ENCODE measurements at places on chromosomes 4 and X.

DNA sequence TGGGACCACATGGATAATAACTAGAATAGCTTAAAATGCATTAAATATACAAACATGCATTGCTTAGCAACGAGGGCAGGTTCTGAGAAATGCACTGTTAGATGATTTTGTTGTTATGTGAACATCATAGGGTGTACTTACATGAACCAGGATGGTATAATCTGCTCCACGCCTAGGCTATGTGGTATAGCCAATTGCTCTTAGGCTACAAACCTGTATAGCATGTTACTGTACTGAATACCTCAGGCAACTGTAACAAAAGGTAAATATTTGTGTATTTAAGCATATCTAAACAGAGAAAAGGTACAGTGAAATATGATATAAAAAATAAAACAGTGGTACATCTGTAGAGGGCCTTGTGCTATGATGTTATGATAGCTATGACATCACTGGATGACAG, 169.2 kb upstream of the IL15 start:
- no peak for DNase-seq

- DNase-seq, result no peak
Measured at GRCh38 chr4:3112609-3113469, 38.4 kb downstream of the HTT start.

- no peak for DNase-seq
Measured at GRCh38 chr4:39331191-39331590, 35.0 kb downstream of the RFC1 start.

DNA sequence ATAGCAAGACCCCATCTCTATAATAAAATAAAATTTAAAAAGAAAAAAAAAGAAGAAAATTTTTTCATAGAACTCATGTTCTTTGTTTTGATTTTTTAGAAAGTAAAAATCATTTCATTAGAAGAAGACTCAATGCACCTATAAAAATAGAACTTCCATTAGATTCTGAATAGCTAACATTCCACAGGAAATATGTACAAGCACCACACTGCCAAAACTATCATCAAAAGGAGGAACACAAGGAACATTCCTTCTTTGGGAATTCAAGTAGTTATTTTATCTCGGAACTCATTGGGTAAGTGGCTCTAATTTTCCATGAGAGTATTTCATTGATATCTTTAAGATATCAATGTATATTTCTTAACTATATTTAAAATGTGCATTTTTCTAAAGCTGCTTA, 157.6 kb downstream of the CAMK2D start:
- DNase-seq, result no peak

DNA sequence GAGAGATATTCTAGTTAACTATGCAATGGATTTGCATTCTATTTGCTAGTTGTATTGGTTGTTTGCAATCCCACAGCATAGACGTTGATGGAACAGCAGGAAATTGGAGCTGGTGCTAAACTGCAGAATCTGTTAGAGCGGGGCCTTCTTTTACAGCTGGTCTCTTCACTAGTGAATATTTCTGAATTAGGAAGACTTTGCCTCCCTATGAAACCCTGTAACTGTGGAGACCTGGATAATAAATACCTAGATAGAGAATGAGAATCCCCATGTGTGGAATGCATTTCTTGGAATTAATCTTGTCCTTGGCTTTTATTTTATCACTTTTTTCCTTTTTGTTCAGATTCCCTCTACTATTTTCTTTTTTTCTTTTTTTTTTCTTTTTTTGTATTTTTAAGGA, 109.7 kb downstream of the SHROOM3 start:
- no peak for DNase-seq

DNA sequence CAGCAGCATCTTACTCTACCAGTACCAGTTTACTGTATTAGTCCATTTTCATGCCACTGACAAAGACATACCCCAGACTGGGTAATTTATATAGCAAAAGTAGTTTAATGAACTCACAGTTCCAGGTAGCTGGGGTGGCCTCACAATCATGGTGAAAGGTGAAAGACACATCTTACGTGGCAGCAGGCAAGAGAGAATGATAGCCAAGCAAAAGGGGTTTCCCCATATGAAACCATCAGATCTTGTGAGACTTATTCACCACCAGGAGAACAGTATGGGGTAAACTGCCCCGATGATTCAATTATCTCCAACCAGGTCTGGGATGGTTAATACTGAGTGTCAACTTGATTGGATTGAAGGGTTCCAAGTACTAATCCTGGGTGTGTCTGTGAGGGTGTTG, 69.3 kb downstream of the YIPF6 start:
- DNase-seq, result no peak

DNA sequence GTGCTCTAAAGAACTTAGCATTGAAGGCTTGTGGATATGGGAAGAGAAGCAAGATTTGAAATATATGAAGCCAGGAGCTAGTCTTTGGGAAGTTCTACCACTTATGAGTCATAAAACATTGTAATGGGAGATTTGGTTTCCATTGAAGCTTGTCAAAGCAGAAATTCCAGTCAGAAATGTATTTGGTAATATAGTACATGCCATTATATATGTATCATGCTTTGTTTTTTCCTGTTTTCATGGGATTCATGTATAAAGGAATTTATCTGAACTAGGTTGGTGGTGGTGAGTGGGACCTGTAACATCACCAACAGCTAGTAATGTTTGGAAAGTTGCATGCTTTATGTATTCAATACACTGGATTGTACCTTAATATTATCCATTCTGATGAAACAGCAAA, 14.6 kb upstream of the DCAF8L2 start:
- no peak for DNase-seq

GRCh38 chrX:118503260-118504041, 7.8 kb downstream of the DOCK11 start:
- no peak for DNase-seq

GRCh38 chrX:85903692-85904471, 143.5 kb downstream of the CHM start:
- no peak for DNase-seq

- DNase-seq, result no peak
Measured at GRCh38 chrX:139842326-139843185, 90.3 kb downstream of the ATP11C start.

- no peak for DNase-seq
Measured at GRCh38 chr4:27011401-27011800, 150.8 kb downstream of the STIM2 start.

GRCh38 chr4:157459785-157460184, 239.3 kb downstream of the GRIA2 start:
- DNase-seq, result no peak

GRCh38 chr4:69848028-69848427, 11.9 kb downstream of the SULT1E1 start:
- DNase-seq, result no peak

- DNase-seq, result no peak
Measured at GRCh38 chrX:56564921-56565840, 1.8 kb downstream of the UBQLN2 start.

GRCh38 chr4:40812856-40813255, 63.1 kb downstream of the NSUN7 start:
- DNase-seq, result no peak

DNA sequence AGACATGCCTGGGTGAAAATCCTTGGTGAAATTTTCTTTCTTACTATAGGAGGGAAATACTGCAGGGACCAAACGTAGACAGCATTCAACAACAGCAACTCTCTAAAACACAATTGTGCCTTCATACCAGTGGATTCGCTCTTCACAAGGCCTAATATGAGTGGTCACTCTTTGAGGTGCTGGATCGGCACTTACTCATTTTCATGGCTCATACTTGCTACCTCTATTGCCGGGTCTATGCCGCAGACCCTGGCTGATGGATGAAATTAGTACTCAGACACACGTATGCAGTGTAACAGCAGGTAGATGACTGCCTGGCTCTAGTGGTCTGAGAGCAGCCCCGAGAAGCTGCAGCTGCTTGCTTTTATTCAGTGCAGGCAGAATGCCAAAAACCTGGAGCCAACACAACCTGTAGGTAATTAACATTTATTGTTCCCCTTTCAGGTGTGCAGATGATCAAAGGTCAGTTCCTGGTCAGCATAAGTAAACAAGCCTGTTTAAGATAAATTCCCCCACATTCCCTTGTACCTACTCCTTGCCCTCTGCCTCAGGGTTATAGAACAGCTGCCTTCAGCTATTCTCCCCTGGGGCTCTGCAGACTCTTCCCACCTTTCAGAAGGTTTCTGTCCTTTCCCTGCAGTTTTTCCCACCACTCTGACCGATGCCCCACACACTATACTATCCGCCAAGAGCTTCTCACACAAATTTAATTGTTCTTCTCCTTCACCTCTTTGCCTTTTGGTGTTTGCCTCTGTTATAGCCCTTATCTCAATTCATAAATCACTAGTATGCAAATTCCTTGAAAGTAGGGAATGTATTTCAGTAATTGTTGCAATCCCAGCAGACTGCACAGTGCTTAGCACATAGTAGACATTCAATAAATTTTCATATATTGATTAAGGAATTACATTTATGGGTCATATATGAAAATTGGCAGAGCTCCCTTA, 210.0 kb downstream of the SPANXN3 start:
- no peak for DNase-seq

DNA sequence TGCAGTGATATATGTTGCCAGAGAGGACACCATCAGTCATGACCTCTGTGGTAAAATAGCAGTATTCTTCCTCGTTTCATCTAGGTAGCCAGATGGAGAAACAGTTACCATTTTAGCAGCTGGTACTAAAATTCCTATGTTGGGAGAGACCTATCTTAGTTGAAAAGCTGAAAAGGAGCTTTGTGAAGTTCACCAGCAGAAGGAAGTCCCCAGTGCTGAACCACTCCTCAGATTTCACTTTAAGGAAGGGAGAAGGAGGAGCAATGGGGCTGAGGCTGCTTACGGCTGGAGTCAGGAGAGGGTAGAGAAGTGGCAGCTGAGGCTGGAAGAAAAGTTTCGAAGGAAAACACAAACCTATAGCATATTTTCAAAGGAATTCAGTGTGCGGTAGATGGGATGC, 103.7 kb downstream of the ATXN3L start:
- no peak for DNase-seq

DNA sequence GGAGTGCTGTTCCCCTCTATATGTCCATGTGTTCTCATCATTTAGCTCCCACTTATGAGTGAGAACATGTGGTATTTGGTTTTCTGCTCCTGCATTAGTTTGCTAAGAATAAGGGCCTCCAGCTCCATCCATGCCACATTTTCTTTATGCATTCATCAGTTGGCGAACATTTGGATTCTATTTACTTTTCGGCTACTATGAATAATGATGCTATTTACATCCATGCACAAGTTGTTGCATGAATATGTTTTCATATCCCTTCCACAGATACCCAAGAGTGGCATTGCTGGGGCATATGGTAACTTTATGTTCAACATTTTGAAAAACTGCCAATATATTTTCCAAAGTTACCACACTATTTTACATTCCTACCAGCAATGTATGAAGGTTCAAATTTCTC, 13.8 kb upstream of the DDX53 start:
- no peak for DNase-seq

GRCh38 chr4:107210450-107211239, 174.5 kb upstream of the DKK2 start:
- no peak for DNase-seq

- no peak for DNase-seq
Measured at GRCh38 chr4:1137063-1137776, 23.9 kb upstream of the RNF212 start.

DNA sequence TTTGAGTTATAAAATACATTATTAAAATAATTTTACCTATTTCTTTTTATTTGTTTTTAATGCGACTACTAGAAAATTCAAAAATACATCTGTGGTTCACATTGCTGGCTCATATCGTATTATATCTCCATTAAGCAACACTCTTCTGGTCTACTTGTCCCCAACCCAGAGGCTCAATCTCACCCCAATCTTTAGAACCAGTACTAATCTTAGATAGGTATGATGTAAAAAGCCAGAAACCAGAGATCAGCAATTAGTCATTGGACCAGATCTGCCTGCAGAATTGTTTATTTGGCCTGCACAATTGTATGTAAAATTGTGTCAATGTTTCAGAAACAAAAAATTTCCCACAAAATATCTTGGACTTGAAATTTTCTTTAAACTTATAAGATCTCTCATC, 155.5 kb upstream of the BMP3 start:
- DNase-seq, result no peak

DNA sequence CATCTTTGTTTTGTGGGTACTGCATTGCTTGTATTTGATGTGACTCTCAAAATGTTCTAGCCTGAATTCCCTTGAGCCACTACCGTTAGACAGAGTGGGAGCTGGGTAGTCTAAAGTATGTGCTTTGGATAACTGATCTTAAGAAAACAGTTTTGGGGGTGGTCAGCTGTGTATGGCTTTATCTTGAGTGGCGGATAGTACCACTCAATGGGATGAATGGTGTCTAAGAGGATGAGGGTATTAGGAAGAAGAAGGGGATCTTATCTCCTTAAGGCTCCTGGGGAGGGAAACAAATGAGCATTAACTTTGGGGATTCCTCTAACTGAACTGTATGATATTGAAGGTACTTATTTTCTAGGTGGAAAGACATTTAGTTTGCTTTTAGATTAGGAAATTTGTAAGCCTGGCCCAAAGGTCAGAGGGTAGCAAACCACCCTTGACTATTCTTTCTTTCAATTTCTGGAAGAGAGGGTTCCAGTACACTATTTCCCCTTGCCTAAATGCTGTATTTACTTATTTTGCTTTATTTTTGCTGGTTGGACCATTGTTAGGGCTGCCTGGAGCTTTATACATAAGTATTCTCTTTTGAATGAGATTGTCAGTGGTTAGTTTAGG, 11.3 kb downstream of the BMP2K start:
- no peak for DNase-seq

DNA sequence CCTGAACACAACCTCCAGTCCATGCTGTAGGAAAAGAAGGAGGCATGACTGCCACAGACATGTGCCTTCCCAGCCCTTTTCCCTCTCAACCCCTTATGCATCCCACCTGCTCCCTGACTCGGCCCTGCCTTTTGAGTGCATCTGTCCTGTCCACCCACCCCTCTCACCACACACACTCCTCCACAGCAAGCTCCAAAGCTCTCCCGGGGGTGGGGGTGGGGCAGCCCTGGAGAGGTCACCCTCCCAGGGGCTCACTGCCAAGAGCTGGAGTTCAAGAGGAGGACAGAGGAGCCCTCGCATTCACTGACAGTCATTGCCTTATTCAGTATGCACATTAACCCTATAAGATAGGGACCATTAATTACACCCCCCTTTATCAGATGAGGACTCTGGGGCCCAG, 46.6 kb upstream of the MAMLD1 start:
- DNase-seq, result no peak

GRCh38 chr4:182923796-182924340, 6.7 kb upstream of the DCTD start:
- no peak for DNase-seq

DNA sequence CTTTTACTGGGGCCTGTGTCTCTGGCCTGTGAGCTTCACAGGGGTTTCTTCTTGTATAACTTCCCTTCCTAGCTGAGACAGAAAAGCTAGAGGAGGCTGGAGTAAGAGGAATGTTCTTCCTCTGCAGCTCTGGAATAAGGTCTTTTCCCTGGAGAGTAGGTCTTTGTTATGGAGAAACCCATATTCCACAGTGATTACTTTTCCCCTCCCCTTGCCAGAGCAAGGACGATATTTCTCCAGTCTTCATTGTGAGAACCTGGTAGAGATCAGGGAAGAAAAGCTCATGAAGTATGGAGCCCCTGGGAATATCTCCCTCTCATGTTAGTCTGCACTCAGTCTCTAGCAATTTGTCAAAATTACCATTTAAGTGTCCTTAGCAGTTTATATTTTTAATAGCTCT, 18.7 kb upstream of the GLRB start:
- no peak for DNase-seq

Data from stimulated activated CD8-positive, alpha-beta memory T cell treated with anti-CD3 and anti-CD28 coated beads, Interleukin-4, amount 100 ng/mL, for 1 hour (primary cell).